ENCODE measurements at places on chromosomes 5 and 9. TPM values are rescaled to one million over a fixed set of nuclear protein-coding genes. Genes with fewer than 3 reads are reported as not detected.

Gene SCGB3A2
- not detected for total RNA-seq

Gene DCP2
- 20.2 TPM for total RNA-seq

Gene LHX6
- 3.2 TPM for total RNA-seq

Gene SLC31A2
- 16.4 TPM for total RNA-seq

Gene OR1J2
- total RNA-seq = not detected

Gene HAUS6
- total RNA-seq = 3.7 TPM

Gene DPYSL3
- total RNA-seq = 50.1 TPM

Gene MEIKIN
- 0.77 TPM for total RNA-seq

DNA sequence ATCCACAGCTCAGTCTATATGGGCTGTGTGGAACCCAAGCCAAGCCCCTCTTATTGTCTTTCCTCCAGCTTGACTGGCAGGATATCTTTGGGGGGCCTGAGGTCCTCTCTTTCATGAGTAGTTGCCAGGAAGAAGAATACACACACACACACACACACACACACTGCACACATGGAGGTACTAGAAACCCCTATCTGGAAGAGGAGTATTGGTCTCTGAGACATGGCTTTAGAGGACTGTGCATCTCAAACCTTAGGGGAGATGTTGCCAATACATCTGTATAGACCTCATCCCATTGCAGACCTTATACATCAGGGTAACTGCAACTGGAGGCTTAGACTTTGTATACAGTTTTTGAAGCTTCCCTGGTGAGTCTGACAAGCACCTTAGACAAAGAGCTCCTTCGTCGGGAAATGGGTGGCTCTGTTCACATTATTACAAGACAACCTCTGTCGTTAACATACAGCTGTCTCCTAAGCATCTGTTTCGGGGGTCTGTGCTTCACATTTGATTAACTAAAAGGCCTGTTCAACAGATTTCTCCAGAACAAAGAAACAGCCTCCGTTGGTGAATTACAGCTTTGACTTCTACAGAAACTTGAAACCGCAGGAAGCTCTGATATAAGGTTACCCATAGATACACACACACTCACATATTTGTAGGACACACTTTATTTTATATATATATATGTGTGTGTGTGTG is 5.5 kb upstream of the ENTREP1 start:
- DNase-seq = no peak

GRCh38 chr5:76367623-76368371 is 35.3 kb upstream of the IQGAP2 start:
- no peak for DNase-seq

GRCh38 chr5:119275601-119276173 is 80.1 kb upstream of the TNFAIP8 start:
- no peak for DNase-seq

- no peak for DNase-seq
Observed at GRCh38 chr5:82364497-82364896, 86.3 kb upstream of the RPS23 start.

GRCh38 chr5:74319076-74319475 is 321.5 kb downstream of the ENC1 start:
- no peak for DNase-seq

- DNase-seq = no peak
Observed at GRCh38 chr9:28439688-28440087, 866.4 kb upstream of the C9orf72 start.

- no peak for DNase-seq
Observed at GRCh38 chr9:97384406-97385262, 27.3 kb upstream of the TDRD7 start.

GRCh38 chr5:4984461-4984860 is 155.7 kb upstream of the ADAMTS16 start:
- DNase-seq = no peak

Data from psoas muscle (tissue), 8 donors.